ENCODE measurements at places on chromosomes 11 and 22. TPM values are rescaled to one million over a fixed set of nuclear protein-coding genes. Genes with fewer than 3 reads are reported as not detected.

Gene GLB1L3
- 0.45 TPM for total RNA-seq

Gene CHADL
- 2.4 TPM for total RNA-seq

Gene EMID1
- 8.0 TPM for total RNA-seq

Gene OR8D4
- 0.18 TPM for total RNA-seq

Gene TEX12
- total RNA-seq, result 0.54 TPM

Gene ARHGEF17
- total RNA-seq, result 33.0 TPM

Gene OR8G5
- not detected for total RNA-seq

Gene MPZL2
- 5.7 TPM for total RNA-seq

Gene CTSF
- 25.3 TPM for total RNA-seq

Gene CCDC116
- 0.45 TPM for total RNA-seq

GRCh38 chr11:2578929-2579270, 120.9 kb downstream of the KCNQ1OT1 start:
- DNase-seq, result no peak

- no peak for DNase-seq
These were observed 114.7 kb downstream of the SGSM3 start for GRCh38 chr22:40484906-40485669.

DNA sequence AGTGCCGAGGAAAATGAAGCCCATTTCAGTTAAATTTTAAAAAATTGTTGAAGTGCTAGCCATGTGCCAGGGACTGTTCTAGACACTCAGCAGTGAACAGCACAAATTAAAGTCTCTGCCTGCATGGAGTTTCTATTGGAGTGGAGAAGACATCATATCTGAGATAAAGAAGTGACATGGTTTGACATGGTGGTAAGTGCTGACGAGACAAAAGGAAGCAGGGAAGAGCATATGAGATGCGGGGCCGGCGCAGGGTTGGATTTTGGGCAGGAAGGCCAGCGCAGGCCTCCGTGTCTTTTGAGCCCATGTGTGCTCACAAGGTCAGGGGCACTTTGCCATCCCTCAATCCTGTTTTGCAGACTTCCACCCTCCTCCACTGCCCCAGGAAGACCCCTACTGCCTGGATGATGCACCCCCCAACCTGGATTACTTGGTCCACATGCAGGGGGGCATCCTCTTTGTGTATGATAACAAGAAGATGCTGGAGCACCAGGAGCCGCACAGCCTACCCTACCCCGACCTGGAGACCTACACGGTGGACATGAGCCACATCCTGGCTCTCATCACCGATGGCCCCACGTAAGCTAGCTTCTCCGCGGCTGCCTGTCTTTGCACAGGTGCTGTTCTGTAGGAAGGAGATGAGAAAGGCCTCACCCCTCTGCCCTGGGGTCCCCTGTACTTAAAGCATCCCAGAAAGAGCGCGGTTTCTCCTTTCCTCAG, 29.6 kb downstream of the AMPD3 start:
- DNase-seq, result no peak

DNA sequence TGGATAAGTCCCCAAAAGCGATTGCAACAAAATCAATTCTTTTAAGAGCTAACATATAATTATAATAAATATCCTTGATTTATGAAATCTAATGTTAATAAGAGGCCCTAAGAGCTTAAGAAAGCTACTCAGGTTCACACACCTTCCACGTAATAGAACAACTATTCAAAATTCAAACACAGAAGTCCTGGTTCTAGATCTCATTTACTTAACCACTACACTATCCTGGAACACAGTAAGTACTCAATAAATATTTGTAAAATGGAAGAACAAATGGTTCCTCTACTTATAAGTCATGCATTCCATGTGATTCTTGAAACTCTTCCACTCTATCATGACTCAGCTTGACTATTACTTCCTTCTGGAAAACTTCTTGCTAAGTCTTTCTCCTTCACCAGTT, 268.2 kb downstream of the FAM181B start:
- no peak for DNase-seq

DNA sequence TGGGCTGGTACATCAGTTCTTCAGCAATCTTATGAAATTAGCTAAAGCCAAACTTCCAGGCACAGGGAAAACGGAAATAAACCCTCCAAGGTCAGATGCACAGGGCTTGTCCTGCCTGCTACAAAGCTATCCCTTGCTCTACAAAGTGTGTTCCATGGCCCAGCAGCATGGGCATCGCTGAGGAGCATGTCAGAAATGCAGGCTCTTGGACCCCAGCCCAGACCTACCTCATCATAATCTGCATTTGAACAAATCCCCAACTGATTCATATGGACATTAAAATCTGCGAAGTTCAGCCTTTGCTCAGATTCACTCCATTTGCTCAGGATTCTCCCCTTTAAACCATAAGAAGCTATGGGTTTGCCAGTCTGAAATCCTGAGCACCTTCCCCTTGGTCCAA, 129.7 kb upstream of the CSNK2A3 start:
- no peak for DNase-seq

All from cerebellum (tissue), 4 donors.